Osteocyte (in vitro differentiated cells): ENCODE measurements at places on chromosomes 11 and 22. TPM values are rescaled to one million over a fixed set of nuclear protein-coding genes. Genes with fewer than 3 reads are reported as not detected.

DNA sequence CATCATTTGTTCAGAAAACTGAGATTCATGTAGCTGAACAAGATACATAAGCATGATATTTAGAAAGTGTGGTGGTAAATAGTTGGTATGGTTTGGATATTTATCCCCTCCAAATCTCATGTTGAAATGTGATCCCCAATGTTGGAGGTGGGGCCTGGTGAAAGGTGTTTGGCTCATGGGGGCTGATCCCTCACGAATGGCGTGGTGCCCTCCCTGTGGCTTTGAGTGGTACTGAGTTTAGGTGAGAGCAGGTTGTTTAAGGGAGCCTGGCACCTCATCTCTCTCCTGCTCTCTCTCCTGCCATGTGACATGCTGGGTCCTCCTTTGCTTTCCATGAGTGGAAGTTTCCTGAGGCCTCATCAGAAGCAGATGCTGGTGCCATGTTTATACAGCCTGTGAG, 48.1 kb downstream of the NXPE1 start:
- H3K27ac ChIP-seq: no peak overlapping the region
- no peaks in the 10 kb centered on the region for H3K36me3 ChIP-seq
- no peak for DNase-seq

- H3K4me1 ChIP-seq: peaks cover 21% of the 10 kb centered on the region
- DNase-seq: no peak
- H3K27ac ChIP-seq: no peak overlapping the region
- no peak overlapping the region for H3K4me3 ChIP-seq
- peaks cover 33% of the 10 kb centered on the region for H3K27me3 ChIP-seq
- peaks cover 2% of the 10 kb centered on the region for H3K36me3 ChIP-seq
These were observed 4.1 kb downstream of the WNT7B start for GRCh38 chr22:45972889-45973253.

- peaks cover 29% of the 10 kb centered on the region for H3K4me1 ChIP-seq
- DNase-seq: no peak
- no peak overlapping the region for H3K4me3 ChIP-seq
- H3K27ac ChIP-seq: peak overlapping the region; percentile 50
- no peaks in the 10 kb centered on the region for H3K36me3 ChIP-seq
- H3K27me3 ChIP-seq: no peaks in the 10 kb centered on the region
These were observed 39.6 kb downstream of the ARRB1 start for GRCh38 chr11:75311858-75312288.

- no peak for DNase-seq
- no peaks in the 10 kb centered on the region for H3K27me3 ChIP-seq
- H3K4me3 ChIP-seq: no peak overlapping the region
- peaks cover 46% of the 10 kb centered on the region for H3K36me3 ChIP-seq
- no peaks in the 10 kb centered on the region for H3K4me1 ChIP-seq
These were observed 53.7 kb downstream of the SGSM3 start for GRCh38 chr22:40423882-40424640.

DNA sequence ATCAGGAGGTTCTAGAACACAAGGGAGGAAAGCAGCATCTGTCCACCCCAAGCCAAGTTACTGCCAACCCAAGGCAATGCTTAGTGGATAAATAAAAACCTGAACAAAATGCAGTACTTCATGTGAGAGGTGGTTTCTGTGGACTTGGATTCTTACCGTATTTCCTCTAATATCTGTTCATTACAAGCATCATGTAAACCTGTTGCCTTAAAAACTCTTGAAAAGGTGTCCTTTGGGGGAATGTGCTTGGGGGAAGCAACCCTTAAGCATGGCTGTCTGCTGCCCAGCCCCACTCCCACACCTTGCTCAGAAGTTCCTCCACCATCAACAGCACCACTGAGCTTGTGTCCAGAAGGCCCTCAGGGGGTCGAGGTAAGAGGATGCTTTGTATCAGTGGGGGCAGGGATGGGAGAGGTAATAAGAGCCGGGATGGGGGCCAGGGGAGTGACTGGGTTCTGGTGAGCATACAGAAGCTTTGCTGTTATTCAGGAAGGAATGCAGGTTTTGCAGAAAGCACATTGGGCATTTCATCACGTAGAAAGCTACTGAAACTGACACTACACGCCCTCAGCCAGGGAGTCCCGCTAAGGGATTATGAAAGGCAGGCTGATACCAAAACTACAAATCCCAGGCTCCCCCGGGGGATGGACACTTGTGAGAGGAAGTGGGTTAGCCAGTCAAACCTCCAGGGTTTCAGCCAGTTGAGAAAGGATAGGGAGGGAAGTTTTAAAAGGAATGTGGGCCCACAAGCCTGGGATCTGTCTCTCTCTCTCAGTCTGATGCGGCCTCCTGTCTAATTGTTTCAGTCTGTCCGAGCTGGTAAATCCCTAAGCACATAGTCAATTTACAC, 52.0 kb downstream of the KCNJ1 start:
- H3K27ac ChIP-seq: peak overlapping the region; percentile 67

DNA sequence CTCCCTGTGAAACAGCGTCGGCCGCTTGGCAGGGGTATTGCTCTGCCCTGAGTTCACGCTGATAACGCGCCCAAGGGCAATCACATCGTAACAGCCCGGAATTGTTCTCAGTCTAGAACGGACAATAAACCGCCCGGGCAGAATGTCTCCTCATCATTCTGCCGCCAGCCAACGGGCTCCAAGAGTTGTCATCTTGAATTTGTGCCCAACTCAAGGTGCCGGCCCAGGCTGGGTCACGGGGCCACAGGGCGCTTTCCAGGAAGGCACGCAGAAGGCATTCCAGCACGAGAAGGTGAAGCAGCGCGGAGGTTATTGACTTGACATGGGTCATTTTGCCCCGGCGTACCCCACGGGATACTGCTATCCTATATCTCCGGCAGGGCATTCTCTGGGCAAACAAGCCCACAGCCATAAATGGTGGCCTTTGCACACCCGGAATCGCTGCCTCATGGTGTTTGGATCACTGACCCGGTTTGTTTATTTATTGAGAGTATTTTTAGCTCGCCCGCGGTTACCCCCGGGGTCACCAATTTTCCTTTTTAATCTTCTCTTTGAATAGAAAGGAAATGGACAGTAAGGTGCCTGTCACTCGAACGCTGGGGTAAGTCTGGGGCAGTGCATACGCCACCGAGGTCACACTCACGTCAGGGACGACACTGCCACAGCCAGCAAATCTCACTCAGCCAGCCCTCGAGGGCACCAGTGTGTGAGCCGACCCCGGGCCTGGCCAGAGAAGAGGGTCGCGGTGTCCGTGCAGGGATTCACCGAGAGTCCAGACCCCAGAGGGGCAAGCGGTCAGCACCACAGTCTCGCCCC, 72.4 kb upstream of the FGF3 start:
- no peak overlapping the region for H3K4me3 ChIP-seq
- DNase-seq: no peak
- peaks cover 54% of the 10 kb centered on the region for H3K27me3 ChIP-seq

DNA sequence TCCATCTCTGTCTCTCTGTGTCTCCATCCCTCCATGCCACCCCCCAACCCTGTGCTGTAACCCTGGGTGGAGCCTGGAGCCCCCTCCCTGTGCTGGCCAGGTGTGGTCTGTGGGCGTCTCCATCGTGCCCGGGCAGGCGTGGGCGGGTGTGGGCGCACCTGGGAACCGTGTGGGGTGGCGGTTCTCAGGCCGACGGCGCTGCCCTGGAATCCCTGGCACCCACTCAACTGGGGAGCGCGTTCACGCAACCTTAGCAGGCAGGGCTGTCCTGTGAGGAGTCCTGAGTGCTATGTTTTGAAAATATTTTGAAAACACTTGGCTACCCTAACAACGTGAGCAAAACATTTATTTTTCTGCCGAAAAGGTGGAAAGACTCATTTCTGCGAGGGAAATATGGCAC, 4.7 kb downstream of the TNNT3 start:
- no peaks in the 10 kb centered on the region for H3K36me3 ChIP-seq
- no peak for DNase-seq
- H3K27ac ChIP-seq: no peak overlapping the region
- peaks cover 20% of the 10 kb centered on the region for H3K4me1 ChIP-seq
- H3K4me3 ChIP-seq: no peak overlapping the region
- no peaks in the 10 kb centered on the region for H3K27me3 ChIP-seq

DNA sequence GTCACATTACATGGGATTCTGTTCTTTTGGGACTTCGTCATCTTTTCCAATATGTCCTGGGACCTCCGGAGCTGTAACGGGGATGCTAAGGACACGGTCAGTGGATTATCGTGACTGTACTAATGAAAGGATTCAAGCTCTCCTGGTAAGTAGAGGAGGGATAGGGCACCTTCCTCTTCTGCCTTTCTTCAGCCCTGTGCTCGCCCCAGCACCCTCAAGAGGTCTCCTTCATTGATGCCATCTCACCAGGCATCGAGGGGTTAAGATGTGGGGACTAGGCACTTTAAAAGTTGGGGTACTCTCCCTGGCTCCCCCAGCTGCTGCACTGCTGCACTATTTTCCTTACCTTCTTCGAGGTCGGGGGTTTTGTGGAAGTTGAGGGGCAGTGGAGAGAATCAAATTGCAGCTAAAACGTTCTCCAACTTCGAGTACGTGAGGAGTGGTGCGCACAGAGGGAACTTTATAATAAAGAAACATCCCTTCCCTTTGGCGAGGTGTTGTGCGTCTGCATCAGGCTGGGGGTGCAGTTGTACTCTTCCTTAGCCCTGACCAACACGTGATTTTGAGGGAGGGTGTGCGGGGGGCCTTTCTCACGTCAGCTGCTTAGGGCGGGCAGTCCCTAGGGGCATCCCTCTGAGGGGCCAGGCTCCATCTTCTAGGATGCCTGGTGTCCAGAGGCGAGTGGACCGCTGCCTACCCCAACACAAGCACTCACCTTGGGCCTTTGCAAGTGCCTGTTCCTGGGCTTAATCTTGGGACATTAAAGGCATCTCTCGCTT, 96.1 kb downstream of the GRAMD1B start:
- H3K4me1 ChIP-seq: no peaks in the 10 kb centered on the region
- no peak for DNase-seq
- H3K27ac ChIP-seq: no peak overlapping the region
- H3K36me3 ChIP-seq: no peaks in the 10 kb centered on the region
- H3K4me3 ChIP-seq: no peak overlapping the region

GRCh38 chr11:15213471-15214231, 98.9 kb downstream of the INSC start:
- no peak overlapping the region for H3K27ac ChIP-seq
- H3K4me1 ChIP-seq: no peaks in the 10 kb centered on the region
- DNase-seq: no peak
- H3K27me3 ChIP-seq: peaks cover 7% of the 10 kb centered on the region
- H3K36me3 ChIP-seq: no peaks in the 10 kb centered on the region
- H3K4me3 ChIP-seq: no peak overlapping the region

DNA sequence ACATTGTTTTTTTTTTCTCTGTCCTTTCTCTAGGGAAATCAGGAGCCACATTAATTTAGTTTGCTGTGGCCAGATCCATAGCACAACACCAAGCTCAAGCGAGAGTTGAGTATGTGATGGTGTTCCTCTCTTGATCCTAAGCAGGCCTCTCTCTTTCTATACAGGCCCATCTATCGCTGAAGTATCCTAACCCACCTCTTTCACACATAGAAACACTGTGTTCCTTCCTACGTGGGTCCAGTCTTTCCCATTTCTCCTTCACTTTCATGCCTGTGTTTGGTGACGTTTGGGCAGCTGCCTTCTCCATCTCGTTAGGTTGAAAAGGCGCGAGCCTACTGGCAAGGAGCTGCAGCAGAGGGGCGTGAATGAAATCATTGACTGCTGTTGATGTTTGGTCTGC, 2.4 kb downstream of the PACS1 start:
- DNase-seq: peak; percentile 36
- peaks cover 25% of the 10 kb centered on the region for H3K36me3 ChIP-seq
- H3K4me1 ChIP-seq: peaks cover 48% of the 10 kb centered on the region

GRCh38 chr11:19370100-19370861, 129.5 kb upstream of the E2F8 start:
- DNase-seq: no peak
- H3K27me3 ChIP-seq: no peaks in the 10 kb centered on the region
- no peaks in the 10 kb centered on the region for H3K36me3 ChIP-seq
- no peak overlapping the region for H3K27ac ChIP-seq

OTOG gene
- total RNA-seq: not detected in 2 replicates

OR10D3 gene
- total RNA-seq: not detected in 2 replicates

ZC3H12C gene
- total RNA-seq: 9.7 and 10.2 TPM in 2 replicates

ART5 gene
- 0.38 and 0.57 TPM in 2 replicates for total RNA-seq

SYT8 gene
- total RNA-seq: 5.0 and 6.2 TPM in 2 replicates

SLC16A8 gene
- total RNA-seq: not detected in 2 replicates
